ENCODE measurements at places on chromosomes 4 and X. TPM values are rescaled to one million over a fixed set of nuclear protein-coding genes. Genes with fewer than 3 reads are reported as not detected.

The PRRG1 gene
- total RNA-seq, result 23.4 TPM

The PLXNB3 gene
- 0.03 TPM for total RNA-seq

The AKAP14 gene
- total RNA-seq, result not detected

The AR gene
- 14.8 TPM for total RNA-seq

The RNF175 gene
- not detected for total RNA-seq

The ATP2B3 gene
- not detected for total RNA-seq

The CXXC4 gene
- 0.56 TPM for total RNA-seq

The ZNF711 gene
- total RNA-seq, result 9.3 TPM

The CYSLTR1 gene
- total RNA-seq, result 0.63 TPM

The ABCG2 gene
- 11.9 TPM for total RNA-seq

The ARMCX4 gene
- total RNA-seq, result 5.8 TPM

The RNF150 gene
- total RNA-seq, result 26.1 TPM

The FGFBP1 gene
- not detected for total RNA-seq

The MAB21L2 gene
- not detected for total RNA-seq

The CLDN22 gene
- not detected for total RNA-seq

The RPL9 gene
- total RNA-seq, result 1,737 TPM

The LEF1 gene
- 55.5 TPM for total RNA-seq

The ZNF141 gene
- total RNA-seq, result 1.0 TPM

The PAGE1 gene
- total RNA-seq, result not detected

The SSX2 gene
- total RNA-seq, result not detected

The UCHL1 gene
- 37.7 TPM for total RNA-seq

The ANOS1 gene
- total RNA-seq, result 3.5 TPM

The CT47B1 gene
- total RNA-seq, result not detected

The JCHAIN gene
- total RNA-seq, result not detected

The TEC gene
- total RNA-seq, result 0.05 TPM

The TMPRSS11D gene
- total RNA-seq, result not detected

The GYPB gene
- total RNA-seq, result not detected

The DOCK11 gene
- 9.5 TPM for total RNA-seq

The TCP11X2 gene
- total RNA-seq, result not detected

The MAGEB10 gene
- total RNA-seq, result not detected

The TCEAL6 gene
- not detected for total RNA-seq

The CWH43 gene
- not detected for total RNA-seq

The UCP1 gene
- total RNA-seq, result not detected

The SASH3 gene
- not detected for total RNA-seq

The VCX2 gene
- total RNA-seq, result not detected

The ZNF280C gene
- 5.0 TPM for total RNA-seq

The AFAP1 gene
- total RNA-seq, result 33.1 TPM

The IL15 gene
- 6.4 TPM for total RNA-seq

The DCHS2 gene
- total RNA-seq, result not detected

The BTC gene
- not detected for total RNA-seq

The MSANTD1 gene
- not detected for total RNA-seq

The NPY2R gene
- total RNA-seq, result not detected

The CDKN2AIP gene
- 24.7 TPM for total RNA-seq

The FAM114A1 gene
- total RNA-seq, result 89.1 TPM

The SFRP2 gene
- not detected for total RNA-seq

The CSAG3 gene
- total RNA-seq, result not detected

The ATP6AP2 gene
- 116 TPM for total RNA-seq

The NKX6-1 gene
- total RNA-seq, result 3.3 TPM

The ZFP42 gene
- not detected for total RNA-seq

The IL1RAPL2 gene
- not detected for total RNA-seq

The VSIG4 gene
- not detected for total RNA-seq

The TRAM1L1 gene
- total RNA-seq, result 5.3 TPM

The MAGEA4 gene
- not detected for total RNA-seq

The SULT1B1 gene
- not detected for total RNA-seq

The HMX1 gene
- not detected for total RNA-seq

The FHIP1A gene
- 3.0 TPM for total RNA-seq

The NLGN4X gene
- 1.2 TPM for total RNA-seq

The PDE5A gene
- total RNA-seq, result 45.0 TPM

The GRIA3 gene
- not detected for total RNA-seq

Data from SJSA1 (cell line).